ENCODE measurements at places on chromosomes 7 and 10.

DNA sequence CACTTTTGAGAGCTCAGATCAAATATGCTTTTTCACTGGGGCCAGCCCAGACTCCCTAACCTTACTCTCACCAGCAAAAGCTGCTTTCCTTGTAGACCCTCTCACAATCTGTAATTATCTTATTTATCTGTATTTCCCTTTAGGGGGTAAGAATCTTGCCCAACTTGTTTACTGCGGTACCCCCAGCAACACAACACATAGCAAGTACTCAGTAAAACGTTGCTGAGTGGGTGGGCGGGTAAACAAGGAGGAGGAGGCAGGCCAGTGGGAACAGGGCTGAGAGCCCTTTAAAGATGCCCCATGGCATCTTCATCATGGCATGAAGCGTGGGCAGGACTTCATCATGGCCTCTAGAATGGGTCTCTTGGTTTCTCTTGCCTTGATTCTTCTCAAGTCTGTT lies 64.2 kb downstream of the SORBS1 start:
- no peak for DNase-seq

DNA sequence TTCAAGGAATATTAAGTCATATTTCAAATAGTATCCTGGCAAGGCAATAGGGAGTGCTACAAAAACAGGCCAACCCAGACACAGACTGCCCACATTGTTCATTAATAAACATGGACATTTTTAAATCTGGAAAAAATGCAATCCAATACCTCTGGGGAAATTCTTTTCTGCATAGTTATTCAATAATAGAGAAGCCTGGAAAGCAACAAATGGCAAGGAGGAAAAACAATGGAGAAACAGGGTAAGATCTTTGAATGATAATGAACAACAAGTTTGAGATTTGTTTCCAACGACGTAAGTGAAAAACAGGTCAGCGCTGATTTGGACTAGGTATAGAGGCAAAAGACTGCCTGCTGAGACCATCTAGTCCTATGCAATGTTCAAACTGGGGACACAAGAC lies 44.7 kb upstream of the ZNF800 start:
- DNase-seq, result no peak

GRCh38 chr10:68027429-68027828 lies 47.7 kb downstream of the HERC4 start:
- DNase-seq, result no peak

GRCh38 chr10:72245949-72246525 lies 27.7 kb upstream of the DDIT4 start:
- DNase-seq, result no peak

DNA sequence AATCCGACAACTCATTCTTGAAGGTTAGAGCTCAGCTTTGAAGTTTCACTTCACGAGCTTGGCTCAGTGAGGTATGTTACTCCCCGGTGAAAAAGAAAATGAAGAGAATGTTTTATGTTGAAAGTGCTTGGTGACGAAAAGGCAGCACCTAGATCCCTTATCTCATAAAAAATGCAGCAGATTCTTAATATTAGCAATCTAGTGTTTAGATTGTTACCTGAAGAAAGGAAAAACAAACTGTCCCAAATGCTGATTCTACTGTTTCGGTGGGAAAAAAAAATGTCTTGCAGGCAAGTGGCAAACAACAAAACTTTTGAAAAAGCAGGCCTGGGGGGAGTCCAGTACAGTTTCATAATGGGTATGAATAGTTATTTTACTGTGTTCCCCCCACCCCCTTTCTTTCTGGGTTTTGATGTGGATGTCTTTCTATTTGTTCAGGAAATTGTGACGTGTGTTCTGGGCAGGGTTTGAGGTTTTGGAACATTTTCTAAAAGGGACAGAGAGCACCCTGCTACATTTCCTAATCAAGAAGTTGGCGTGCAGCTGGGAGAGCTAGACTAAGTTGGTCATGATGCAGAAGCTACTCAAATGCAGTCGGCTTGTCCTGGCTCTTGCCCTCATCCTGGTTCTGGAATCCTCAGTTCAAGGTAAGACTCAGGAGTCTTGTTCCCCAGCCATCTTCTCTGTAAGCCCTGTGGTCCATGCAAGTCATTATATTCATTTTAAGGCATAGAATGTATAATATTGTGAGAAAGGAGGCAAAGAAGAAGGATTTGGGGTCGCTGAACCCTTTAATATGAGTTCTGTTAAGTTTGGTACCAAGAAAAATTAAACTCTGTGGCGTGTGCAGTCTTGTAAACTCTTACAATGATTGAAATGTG lies at the start of gene SRGN:
Gene SRGN (plus strand): TSS at position 514 of the 881 bp plus-strand sequence. CDS start 55 bp downstream, at position 569.
- peak; percentile 81 for DNase-seq

DNA sequence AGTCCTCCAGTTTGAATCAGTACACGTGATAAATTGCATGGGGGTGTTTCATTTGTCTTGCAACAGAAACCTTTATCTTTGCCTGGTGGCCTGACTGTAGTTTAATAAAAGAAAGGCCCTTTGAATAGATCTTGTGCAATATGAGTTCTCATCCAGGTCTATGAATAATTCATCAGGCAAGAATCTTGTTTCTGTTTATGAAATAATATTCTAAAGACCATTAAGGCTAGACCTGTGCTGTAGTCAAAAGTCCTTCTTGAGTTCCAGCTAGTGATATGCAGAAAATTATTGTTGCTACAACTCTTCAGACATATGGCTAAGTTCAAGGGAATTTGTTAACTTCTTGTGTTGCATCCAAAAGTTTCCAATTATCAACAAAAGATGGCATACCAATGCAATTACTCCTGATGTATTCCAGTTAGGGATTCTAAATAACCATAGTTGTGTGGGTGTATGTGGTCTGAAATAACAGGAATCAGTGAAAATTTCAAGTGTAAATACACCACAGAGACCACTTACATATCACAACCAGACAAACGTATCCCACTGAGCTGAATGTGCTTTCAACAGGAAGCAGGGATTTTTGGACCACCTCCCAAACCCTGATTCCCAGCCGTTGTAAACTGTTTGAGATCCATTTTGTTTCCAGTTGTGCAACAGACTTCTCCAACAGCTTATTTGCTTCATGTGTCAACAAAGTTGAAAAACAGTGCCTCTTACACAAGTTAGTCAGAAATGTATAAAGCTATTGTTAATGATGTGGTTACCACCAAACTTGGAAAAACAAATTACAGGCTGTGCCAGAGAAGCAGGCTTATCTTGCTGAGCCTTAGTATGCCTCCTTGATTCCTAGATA lies 54.7 kb upstream of the BICC1 start:
- DNase-seq, result peak; percentile 100

GRCh38 chr10:34723750-34724149 lies 91.3 kb downstream of the PARD3 start:
- peak; percentile 77 for DNase-seq

- DNase-seq, result no peak
Measured at GRCh38 chr10:558891-559766, 130.3 kb downstream of the DIP2C start.

DNA sequence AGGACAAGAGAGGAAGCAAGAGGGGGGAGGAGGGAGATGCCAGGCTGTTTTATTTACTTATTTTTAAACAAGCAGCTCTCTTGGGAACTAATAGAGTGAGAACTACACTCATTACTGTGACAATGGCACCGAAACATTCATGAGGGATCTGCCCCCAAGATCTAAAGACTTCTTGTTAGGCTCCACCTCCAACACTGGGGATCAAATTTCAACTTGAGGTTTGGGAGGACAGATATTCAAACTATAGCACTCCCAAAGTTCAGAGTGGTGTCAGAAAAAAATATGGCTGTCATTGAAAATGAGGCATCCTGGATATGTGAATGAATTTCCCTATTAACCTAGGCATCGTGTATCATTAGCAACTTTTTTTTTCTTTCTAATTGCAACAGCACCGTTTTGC lies 145.5 kb downstream of the ABCA13 start:
- DNase-seq, result no peak

DNA sequence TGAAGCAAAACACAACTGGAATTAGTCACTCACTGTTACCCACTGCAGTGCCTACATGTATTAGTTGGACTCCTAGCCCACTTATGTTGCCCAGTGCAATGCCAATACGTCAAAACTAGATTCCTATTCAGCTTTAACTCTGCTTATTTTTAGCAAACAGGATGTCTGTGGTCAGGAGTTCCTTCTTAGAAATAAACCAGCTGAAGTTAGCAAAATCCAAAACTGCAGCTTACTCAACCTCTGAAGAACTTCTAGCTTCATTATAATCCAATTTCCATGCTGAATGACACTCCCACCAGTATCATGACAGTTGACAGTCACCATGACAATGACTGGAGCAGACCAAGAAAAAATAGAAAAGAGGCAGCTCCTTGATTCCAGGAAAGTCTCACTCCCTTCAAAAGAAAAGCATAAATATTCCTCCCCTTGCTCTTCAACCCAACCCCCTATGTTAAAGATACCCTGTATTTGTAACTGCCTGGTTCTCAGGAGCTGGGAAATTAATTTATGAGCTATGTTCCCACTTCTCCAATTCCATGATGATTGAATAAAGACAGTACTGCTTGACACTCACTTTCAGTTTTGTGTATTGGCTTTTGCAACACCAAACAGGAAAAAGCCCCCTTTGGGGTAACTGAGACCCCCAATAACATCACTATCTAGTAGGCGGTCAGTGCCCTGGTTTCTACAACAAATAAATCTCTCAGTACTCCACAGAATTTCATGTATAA lies 327.4 kb downstream of the SORCS1 start:
- DNase-seq, result no peak

- DNase-seq, result peak; percentile 32
Measured at GRCh38 chr10:30645340-30645827, 15.8 kb upstream of the LYZL2 start.

- DNase-seq, result peak; percentile 53
Measured at GRCh38 chr10:99234041-99234790, 1.4 kb downstream of the HPSE2 start.

GRCh38 chr10:5666008-5666840 lies at the start of gene ASB13:
ASB13 (minus strand) TSS chr10:5666595; CDS start chr10:5666551, 44 bp downstream.
- DNase-seq, result peak; percentile 33

GRCh38 chr10:30455816-30456215 lies 21.8 kb downstream of the MAP3K8 start:
- DNase-seq, result no peak

- DNase-seq, result no peak
Measured at GRCh38 chr10:85147346-85148250, 819.2 kb downstream of the CCSER2 start.

- no peak for DNase-seq
Measured at GRCh38 chr10:3237530-3237929, 64.9 kb upstream of the PITRM1 start.

DNA sequence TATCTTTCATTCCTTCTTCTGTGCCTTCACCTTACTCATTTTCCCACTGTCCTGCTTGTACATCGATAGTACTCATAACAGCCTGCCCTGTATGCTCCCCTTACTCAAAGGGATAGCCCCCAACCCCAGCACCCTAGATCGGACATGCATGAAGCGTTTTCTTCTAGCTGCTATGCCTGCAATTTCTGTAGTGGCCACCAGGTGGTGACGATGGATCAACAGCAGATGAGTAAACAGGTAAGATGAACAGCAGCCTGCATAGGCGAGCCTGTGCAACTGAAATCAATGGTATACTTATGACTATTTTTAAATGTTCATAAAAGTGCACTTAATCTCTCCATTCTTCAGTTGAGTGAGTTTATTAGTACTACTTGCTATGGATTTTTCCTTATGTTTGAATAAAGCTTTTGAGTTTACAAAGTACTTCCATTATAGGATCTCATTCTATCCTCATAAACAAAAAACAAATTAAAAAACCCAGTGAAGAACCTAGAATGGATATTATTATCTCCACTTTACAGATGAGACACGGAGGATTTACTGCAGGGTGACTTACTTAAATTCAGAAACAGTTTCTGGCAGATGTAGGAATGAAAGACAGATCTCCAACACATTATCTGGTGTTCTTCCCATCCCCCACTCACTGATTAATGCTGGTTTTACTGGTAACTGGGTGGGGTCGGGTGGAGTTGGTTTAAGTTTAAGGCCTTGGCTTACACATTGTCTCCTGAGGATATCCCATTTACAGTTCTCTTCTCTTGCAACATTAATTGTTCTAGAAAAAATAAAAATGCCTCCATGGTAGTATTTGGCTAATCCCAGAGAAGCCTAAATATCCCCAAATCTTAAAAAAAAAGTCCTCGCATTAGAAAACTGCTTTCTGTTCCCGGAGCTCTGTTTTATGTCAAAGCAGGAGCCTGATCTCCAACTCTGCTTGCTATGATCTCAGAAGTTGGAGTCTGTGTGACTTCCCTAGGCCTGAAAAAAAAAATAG lies 222.1 kb downstream of the GLI3 start:
- peak; percentile 18 for DNase-seq

DNA sequence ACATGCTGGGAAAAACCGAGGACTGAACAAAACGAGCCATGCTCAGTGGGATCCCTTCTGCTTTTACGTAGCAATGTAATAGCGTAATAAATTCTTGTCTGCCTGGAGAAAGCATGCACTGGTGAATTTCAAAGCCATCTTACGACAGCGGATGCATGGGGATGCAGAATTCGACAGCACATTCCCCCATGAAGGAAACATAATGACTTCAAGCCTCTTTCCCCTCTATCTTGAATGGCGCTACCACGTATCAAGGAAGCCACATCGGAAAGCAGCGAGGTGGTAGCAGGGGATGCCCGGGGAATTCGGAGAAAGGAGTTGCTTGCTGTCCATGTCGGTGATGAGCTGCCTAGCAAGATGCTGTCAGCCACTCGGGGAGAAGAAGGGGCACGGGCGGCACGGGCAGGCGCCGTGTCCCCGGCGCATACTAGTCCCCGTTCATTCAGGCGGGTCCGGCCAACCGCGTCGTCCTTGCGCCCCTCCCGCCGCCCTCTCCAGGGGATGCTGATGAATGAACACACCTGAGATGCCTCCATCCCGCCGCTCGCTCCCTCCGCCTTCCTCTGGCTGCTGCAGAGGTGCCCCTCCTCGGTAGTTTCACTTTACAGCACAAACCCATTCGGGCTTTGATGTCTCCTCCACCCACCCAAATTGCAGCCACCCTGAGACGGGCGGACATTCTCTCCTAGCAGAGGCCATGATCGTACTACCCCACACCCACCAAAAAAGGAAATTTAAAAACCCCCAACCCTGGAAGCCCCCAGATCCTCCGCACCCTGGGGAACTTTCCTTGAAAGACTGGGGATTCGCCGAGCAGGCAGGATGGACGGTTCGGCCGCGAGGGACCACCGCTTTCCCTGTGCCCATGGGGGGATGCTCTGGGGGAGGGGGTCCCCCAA lies 644 bp downstream of the SORBS1 start:
- DNase-seq, result peak; percentile 28

DNA sequence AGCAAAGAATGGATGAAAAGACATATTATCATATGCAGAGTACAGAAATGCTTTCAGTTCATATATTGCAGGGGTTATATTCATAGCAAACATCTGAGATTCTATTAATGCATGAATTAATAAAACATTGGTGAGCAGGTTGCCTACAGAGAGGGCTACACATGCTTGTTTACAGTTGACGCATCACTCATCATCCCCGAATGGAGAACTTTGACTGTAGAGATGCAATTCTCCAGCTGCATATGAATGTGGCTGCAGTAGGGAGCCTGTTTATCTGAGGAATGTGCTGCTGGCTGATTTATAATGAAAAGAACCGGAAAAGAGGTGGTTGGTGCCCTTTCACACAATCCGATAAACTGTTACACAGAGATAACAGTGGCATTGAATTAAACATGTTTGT lies 116.5 kb downstream of the GRM3 start:
- DNase-seq, result no peak

Data from AG10803 (cell line).